NCI-H2171 (cell line): ENCODE measurements at places on chromosomes 13 and 19.
A peak's percentile ranks its signal among the peaks of the same experiment; 100 is the strongest.

DNA sequence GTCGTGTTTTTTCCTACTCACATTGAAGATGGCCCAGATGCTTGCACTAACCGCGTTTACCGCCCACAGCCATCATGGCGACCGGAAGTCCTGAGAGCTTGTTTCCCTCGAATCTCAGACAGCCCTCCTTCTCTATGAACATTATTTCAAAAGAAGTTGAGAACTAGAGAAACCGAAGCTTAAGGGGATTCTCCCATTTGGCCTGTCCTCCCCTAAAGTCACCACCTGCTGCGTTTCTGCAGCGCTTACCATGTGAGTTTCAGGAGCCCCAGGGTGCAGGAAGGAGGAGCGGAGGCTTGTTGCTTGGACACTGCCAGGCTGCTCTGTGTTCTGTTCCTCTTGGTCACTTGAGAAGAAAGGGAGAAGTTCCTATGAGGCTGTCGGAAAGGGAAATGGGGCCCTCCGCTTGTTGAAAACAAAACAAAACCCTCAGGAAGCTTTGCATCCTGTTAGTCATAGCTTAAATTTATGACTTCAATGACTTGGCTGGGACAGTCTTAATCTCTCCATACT lies 6.2 kb downstream of the CARD8 start:
- no peak for DNase-seq

- no peak for DNase-seq
Observed at GRCh38 chr13:73687087-73687486, 447.1 kb downstream of the KLF12 start.

- DNase-seq: no peak
Observed at GRCh38 chr19:10011974-10012373, 1.3 kb upstream of the RDH8 start.

GRCh38 chr13:28459911-28460310 lies 35.0 kb downstream of the FLT1 start:
- DNase-seq: peak; percentile 7

DNA sequence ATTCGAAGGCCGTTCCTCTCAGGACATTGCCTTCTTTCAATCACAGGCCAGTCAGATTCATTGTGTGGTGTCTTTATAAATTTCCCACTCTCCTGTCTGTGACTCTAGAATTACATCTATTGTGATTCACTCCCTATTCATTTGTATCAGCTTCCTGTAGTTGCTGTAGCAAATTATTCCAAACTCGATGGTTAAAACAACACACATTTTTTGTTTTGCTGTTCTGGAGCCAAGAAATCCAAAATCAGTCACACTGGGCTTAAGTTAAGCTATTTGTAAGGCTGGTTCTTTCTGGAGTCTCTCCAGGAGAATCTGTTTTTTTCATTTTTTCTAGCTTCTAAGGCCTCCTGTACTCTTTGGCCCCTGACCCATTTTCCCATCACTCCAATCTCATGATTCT lies 1487.0 kb upstream of the SLC10A2 start:
- no peak for DNase-seq

- DNase-seq: no peak
Observed at GRCh38 chr19:18393836-18394235, 3.6 kb downstream of the LRRC25 start.

GRCh38 chr19:14138576-14139265 lies 2.3 kb upstream of the ASF1B start:
- no peak for DNase-seq

DNA sequence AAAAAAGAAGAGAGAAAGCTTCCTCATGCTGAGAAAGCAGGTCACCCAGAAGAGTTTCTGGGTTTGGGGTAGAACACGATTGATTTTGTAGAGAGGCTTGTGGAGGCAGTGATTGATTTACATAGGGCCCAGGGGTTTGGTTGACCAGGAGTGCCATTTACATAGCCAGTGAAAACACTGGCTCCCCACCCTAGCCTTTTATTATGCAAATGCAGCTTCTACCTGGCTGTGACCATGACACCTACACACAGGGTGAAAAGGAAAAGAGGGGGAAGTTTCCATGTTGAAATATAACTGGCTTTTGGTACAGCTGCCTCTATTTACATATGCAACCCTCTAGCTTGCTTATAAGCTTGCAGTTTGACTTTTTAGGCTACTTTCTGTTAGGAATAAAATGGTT lies 62.0 kb downstream of the ZNF100 start:
- no peak for DNase-seq

DNA sequence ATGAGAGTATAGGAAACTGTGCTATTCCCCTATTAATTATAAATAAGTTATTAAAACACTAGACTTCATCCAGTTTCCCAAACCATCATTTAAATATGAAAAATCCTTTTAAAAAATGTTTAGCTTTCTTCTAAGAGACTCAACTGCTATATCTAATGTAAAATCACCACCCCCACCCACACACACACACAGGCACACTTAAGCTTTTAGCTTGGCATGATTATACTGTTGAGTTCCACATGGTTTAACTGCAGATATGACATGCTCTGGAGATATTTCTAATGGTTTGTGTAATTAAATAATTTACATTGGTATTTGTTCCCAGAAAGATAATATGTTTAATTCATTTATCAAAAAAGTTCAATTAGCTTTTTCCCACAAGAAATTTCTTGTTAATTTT lies 1700.1 kb upstream of the SLC10A2 start:
- no peak for DNase-seq

DNA sequence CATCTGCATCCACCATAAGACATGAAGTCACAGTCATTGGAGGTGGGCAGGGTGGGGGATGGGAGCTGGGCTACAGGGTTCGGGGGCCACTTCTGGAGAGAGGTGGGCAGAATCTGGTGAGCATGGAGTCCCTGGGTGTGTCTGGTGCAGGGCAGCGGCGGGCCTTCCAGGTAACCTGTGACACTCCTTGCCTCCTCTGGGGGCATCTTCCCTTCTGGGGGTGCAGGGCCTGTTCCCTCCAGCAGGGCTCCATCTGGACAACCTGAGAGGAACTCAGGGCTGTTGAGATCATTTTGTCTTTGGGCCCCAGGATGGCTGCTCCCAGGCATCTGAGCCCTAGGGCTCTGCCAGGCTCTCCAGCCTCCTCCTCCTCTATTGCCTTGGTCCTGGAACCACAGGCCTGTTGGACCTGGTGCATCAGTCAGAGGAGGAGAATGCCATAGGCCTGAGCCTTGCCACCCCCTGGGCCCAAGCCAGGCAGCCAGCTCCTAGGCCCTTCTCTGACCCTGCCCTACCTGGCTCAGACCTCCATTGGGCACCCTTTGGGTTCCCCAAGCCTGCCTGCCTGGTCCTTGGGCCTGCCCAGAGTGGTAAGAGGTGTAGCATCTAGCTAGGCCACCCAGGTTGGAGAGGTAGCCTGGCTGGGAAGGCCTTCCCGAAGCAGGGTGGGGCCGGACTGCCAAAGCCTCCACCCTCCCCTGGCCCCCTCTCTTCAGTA lies 13.4 kb downstream of the LYL1 start:
- DNase-seq: no peak

- peak; percentile 26 for DNase-seq
Observed at GRCh38 chr19:3687774-3688706, 12.2 kb downstream of the PIP5K1C start.

GRCh38 chr19:43408043-43408442 lies 6.6 kb upstream of the TEX101 start:
- DNase-seq: no peak

GRCh38 chr19:39969681-39970424 lies 1.1 kb upstream of the PSMC4 start:
- no peak for DNase-seq

GRCh38 chr19:43940719-43941118 lies 5.6 kb upstream of the ZNF45 start:
- no peak for DNase-seq

GRCh38 chr19:29411113-29411581 lies 114.6 kb upstream of the VSTM2B start:
- DNase-seq: peak; percentile 56

DNA sequence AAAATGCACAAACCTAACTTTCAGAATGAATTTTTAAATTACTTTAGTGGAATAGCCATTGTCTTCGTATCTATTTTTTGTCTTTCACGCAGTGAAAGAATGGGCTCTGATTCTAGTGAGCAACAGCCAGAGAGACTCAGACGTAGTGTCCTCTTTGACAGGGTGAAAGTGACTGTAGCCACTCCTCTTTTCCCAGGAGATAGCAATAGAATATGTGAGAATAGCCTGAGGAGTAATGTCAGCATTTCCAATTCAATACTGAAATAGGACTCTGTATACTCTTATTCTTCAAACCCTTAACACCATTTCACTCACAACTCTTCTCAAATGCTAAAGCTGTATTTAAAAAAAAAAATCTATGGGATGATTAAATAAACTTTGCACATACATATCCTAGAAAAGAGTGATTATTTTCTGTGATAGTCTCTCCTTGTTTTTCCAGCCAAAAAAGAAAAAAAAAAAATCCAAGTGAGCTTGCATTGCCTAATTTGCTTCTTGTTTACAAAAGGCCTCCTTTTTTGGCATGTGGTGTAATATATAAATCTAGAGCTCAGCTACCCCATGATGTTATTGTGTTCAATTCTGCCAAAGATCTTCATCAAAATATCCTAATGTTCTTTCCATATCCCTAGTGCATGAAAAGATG lies 626.1 kb upstream of the SLITRK6 start:
- DNase-seq: no peak

DNA sequence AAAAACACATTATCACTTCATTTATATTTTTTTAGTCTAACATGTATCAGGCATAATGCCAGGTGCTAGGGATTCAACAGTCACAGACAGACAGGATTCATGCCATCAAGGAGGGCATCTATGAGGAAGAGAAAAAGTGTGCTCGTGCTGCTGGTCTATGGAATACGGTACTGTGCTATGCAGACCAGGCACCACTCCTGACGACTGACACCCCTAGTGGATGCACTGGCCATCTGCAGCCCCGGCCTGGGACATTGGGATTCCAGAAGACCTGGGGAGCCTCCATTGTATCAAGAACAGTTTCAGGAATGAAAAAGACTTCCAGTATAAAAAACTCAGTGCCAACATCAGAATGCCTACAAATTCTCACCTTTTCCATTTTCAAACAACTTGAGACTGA lies 94.0 kb downstream of the KLF12 start:
- no peak for DNase-seq

DNA sequence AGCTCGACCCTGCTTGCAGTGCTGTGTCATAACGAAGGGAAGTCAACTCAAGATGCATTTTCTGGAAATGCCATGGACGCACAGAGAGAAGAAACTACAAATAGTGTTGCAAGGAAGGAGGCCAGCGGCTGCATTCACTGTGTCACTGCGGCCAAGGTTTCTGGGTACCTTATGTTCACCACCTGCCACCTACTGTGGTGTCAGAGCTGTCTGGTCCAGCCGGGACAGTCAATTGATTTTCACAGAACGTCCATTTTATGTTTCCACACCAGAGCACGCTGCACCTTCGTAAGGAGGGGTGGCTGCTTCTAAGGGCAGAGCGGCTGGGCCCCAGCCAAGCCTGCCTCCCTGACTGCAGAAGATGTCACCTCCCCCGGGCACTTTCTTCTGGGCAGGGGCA lies 17.7 kb downstream of the TSHZ3 start:
- no peak for DNase-seq

DNA sequence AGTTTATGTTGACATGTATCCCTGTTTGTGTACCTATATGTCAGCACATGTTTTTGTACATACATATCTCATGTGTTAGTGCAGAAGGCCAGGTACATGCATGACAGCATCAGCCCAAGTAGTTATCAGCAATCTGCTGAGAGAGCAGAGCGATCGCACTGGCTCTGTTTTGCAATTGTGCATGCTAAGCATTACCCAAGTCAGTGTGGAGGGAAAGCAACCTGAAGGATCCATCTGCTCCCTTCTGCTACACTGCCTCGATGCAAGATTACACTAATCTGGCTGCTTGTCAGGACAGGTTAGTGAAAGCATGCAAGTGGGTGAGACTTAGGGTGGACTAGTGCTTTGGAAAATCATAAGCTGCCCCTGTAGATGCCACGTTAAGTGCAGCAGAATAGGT lies 211.8 kb downstream of the PCCA start:
- peak; percentile 93 for DNase-seq

DNA sequence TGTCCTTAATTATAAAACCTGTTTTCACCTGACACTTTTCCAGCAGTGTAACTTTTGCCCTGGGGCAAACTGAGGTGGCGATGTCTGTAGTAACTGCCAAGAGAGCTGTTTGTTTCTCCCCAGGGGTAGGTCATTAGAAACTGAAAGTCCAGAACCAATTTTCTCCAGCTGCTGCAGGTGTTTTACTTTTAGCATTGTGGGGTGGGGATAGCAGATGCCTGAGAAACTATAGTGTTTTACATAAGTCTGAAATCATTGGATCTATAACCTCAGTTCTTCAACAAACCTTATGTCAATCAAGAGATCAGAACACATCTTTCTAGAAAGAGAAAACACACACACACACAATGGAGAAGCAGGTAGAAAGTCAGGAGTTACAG lies 92.7 kb downstream of the LHFPL6 start:
- DNase-seq: no peak

DNA sequence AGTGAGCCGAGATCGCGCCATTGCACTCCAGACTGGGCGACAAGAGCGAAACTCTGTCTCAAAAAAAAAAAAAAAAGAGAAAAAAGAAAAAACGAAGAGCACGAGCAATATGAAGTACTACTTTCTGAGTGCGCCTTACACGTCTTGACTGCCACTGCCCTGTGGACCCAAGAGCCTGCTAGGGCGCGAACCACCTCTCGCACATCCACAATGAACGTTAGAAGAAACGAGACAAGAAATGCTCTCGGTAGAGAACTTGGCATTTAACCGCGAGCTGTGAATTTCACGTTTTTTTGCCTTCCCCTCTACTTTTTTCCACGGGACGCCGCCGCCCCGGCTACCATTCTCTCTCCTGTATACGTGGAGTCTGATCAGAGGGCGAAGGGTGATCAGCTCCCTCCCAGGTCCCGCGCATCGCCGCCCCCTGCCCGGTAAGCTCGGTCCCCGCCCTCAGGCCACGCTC lies 454 bp downstream of the TIMM44 start:
- DNase-seq: no peak

DNA sequence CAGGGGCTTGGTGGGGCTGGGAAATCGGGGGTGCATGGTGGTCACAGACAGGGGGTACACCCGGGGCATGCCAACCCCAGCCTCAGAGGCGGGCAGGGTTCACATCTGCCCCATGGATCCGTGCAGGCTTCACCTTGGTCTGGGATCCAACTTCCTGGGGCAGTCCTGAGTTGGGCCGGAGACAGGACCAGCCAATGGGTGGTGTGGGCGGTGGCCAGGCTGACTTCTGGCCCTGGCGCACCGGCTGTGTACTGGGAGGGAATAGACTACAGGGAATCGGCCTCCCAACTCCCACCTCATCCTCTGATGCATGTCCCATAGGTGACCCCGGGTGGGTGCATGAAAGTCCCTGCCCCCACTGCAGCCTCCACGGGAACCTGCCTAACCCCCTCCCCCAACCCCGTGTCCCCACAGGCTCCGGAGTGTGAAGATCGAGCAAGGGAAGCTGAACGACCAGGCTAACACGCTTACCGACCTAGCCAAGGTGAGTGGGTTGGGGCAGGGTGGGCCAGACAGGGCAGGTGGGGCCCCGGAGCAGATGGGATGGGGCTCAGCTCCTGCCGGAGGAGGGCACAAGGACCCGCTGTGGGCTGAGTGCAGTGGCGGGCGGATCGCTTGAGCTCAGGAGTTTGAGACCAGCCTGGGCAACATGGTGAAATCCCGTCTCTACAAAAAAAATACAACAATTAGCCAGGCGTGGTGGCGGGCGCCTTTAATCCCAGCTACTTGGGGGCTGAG lies 14.7 kb upstream of the ARRDC2 start:
- DNase-seq: no peak

- DNase-seq: no peak
Observed at GRCh38 chr19:28018499-28018898, 1194.5 kb downstream of the UQCRFS1 start.
